H4 (cell line): ENCODE measurements at places on chromosomes 12 and 14. TPM values are rescaled to one million over a fixed set of nuclear protein-coding genes. Genes with fewer than 3 reads are reported as not detected.

The PMEL gene
- total RNA-seq: 0.43 and 0.87 TPM in 2 replicates

The PLBD1 gene
- not detected in 2 replicates for total RNA-seq

The CBLN3 gene
- 0.08 and 0.29 TPM in 2 replicates for total RNA-seq

The TAS2R46 gene
- 0.23 TPM in 1 of 2 replicates, not detected in the other for total RNA-seq

The MMP19 gene
- total RNA-seq: 0.37 and 2.0 TPM in 2 replicates
